ENCODE measurements at places on chromosomes 6 and 20.

GRCh38 chr20:56460459-56460858, 8.0 kb upstream of the RTF2 start:
- H3K4me3 ChIP-seq, result no peak overlapping the region
- no peaks in the 10 kb centered on the region for H3K27me3 ChIP-seq
- peaks cover 39% of the 10 kb centered on the region for H3K36me3 ChIP-seq
- H3K4me1 ChIP-seq, result peaks cover 12% of the 10 kb centered on the region
- DNase-seq, result peak; percentile 57

GRCh38 chr6:55047451-55048044, 126.8 kb upstream of the HCRTR2 start:
- no peaks in the 10 kb centered on the region for H3K4me1 ChIP-seq
- no peaks in the 10 kb centered on the region for H3K27me3 ChIP-seq
- H3K4me3 ChIP-seq, result no peak overlapping the region
- DNase-seq, result no peak
- H3K27ac ChIP-seq, result no peak overlapping the region

- H3K4me1 ChIP-seq, result no peaks in the 10 kb centered on the region
- peaks cover 34% of the 10 kb centered on the region for H3K27me3 ChIP-seq
- no peak overlapping the region for H3K4me3 ChIP-seq
- H3K27ac ChIP-seq, result no peak overlapping the region
Observed at GRCh38 chr20:57988828-57989227, 239.6 kb downstream of the ANKRD60 start.

DNA sequence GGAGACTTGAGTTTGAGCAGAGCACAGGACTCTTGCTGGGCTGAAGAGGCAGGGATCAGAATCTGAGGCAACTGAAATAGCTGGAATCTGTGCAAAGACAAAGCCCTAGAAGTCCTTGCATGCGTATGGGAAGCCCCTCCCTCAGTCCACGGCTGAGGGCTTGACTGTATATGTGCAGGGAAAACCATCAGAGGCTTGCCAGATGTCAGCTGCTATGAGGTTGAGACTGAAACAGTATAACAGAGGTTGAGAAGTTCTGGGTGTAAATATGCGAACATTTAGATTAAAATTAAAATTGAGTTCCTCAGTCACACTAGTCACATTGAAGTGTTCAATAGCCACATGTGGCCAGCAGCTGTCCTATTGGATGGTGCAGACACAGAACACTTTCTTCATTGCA, 108.8 kb upstream of the NEDD9 start:
- peaks cover 20% of the 10 kb centered on the region for H3K4me1 ChIP-seq
- H3K36me3 ChIP-seq, result peaks cover 44% of the 10 kb centered on the region
- H3K27ac ChIP-seq, result peak overlapping the region; percentile 42
- H3K4me3 ChIP-seq, result no peak overlapping the region

DNA sequence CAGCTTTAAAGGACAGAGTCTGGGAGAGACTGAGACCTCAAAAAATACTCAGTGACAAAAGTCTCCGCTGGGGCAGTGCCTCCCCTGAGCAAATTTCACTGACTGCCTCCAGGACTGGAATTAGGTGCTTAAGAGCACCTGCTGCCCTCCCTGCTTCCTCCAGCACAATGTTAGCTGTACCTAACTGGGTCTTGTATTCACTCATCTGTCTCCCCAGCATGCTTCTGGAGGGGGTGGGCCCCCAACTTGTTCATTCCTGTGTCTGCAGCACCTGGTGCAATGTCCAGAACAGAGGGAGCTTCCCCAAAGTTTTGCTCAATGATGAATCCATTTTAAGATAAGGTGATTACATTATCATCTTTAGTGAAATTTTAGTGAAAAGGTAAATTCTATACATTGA, 650.7 kb downstream of the KIF16B start:
- H3K27me3 ChIP-seq, result no peaks in the 10 kb centered on the region
- H3K36me3 ChIP-seq, result no peaks in the 10 kb centered on the region
- no peak overlapping the region for H3K27ac ChIP-seq
- no peak for DNase-seq
- peaks cover 3% of the 10 kb centered on the region for H3K4me1 ChIP-seq

- no peak overlapping the region for H3K4me3 ChIP-seq
- H3K27me3 ChIP-seq, result no peaks in the 10 kb centered on the region
- peak overlapping the region; percentile 31 for H3K27ac ChIP-seq
- no peaks in the 10 kb centered on the region for H3K36me3 ChIP-seq
- H3K4me1 ChIP-seq, result peaks cover 27% of the 10 kb centered on the region
Observed at GRCh38 chr20:41406896-41407444, 40.4 kb upstream of the EMILIN3 start.

DNA sequence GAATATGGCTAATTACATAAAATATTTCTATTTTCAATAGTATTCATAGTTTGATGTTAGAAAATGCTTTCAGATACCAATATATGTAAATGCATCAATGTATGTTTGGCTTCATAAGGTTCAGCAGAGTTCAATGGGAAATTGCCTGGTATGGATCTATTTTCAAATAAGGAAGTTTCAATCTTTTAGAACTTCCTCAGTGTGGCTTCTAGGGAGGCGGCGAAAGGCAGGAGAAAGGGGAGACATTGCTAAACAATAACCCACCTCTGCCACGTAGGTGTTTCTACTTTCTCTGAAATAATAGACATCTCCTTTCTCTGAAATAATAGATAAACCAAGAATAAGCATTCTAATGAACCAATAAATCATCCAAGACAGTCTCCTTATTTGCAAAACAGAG, 237.7 kb upstream of the RAB32 start:
- no peaks in the 10 kb centered on the region for H3K36me3 ChIP-seq
- no peak overlapping the region for H3K27ac ChIP-seq
- H3K4me1 ChIP-seq, result no peaks in the 10 kb centered on the region
- DNase-seq, result no peak
- no peak overlapping the region for H3K4me3 ChIP-seq

DNA sequence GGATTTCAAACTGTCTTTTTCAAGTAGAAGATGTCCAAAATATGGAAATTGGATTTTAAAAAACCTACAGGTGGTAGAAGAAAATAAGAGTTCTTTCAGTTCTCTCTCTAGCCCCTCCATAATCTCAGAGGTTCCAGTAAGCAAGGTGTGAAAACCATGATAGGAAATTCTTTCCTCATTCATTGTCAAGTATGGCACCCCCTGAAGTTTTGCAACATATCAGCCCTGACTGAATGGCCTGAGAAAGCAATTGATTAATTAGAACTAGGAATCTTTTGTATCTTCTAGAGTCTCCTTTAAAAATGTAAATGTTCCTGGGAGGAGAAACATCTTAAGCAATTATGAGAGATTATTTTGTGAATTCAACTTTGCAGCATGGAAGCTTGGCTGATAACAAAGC, 198.7 kb upstream of the STXBP5 start:
- H3K4me3 ChIP-seq, result no peak overlapping the region
- no peak overlapping the region for H3K27ac ChIP-seq
- H3K36me3 ChIP-seq, result peaks cover 4% of the 10 kb centered on the region
- H3K4me1 ChIP-seq, result no peaks in the 10 kb centered on the region

DNA sequence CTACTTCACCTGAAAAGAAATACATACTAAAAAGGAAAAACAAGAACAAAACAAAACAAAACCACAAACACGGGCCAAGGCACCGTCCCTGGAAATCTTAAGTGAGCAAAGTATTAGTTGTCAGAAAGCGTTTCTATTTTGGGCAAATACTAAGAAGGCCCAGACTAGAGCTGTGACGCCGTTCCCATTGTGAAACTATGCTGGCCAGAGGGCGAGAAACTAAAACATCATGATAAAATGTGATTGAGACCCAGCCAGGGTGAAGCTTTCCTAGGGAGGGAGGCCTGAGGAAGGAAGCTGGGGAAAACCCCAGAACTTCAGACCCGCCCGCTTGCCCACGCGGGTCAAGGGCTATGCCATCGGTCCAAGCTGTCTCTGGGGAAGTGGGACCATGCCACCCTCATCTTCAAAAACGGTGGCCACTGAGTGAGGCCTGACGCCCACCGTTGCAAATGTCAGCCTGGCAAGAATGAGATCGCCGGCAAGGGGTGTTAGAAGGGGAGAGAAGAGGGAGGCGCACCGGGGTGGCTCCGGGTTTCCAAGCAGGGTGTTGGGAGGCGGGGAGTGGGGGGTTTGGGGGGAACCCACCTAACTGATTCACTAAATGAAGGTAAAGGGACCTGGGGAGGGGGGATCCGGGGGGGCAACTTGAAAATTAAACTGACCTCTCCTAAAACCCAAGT, 1950.9 kb upstream of the DEFB115 start:
- peak; percentile 41 for DNase-seq
- H3K4me1 ChIP-seq, result peaks cover 40% of the 10 kb centered on the region
- peaks cover 30% of the 10 kb centered on the region for H3K36me3 ChIP-seq
- H3K4me3 ChIP-seq, result no peak overlapping the region
- peak overlapping the region; percentile 32 for H3K27ac ChIP-seq

GRCh38 chr6:114523508-114523907, 180.7 kb upstream of the HS3ST5 start:
- H3K4me1 ChIP-seq, result no peaks in the 10 kb centered on the region
- no peak overlapping the region for H3K27ac ChIP-seq
- no peaks in the 10 kb centered on the region for H3K27me3 ChIP-seq
- no peak overlapping the region for H3K4me3 ChIP-seq

DNA sequence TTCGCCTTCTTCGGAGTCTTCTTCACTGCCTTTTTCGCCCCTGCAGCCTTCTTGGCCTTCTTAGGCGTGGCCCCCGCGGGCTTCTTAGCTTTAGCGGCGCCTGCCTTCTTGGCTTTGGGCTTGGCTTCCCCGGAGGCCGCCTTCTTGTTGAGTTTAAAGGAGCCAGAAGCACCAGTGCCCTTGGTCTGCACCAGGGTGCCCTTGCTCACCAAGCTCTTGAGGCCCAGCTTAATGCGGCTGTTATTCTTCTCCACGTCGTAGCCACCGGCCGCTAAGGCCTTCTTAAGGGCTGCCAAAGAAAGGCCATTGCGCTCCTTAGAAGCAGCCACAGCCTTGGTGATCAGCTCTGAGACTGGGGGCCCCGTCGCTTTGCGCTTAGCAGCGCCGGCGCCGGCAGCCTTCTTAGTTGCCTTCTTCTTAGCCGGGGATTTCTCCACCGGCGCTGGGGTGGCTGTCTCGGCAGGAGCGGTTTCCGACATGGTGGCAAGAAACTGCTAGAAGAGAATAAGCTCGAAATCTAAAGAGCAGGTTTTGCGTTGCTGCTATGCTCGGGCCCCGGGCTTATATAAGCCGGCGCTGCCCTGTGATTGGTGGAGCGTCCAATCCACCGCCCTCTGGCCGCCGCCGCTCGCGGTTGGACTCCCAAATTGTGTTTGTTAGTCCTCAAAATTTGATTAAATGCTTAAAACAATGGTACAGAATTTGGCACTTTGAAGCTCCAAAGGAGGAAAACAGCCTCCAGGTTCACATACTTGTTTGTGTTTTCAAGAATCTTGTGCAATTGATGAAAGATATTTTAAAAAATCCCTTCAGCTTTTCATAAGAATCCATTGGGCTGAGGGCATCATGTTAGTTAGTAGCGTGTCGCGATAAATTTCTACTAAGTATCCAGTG, 44.9 kb downstream of the OR2B2 start:
- peak overlapping the region; percentile 99 for H3K4me3 ChIP-seq
- H3K27me3 ChIP-seq, result no peaks in the 10 kb centered on the region
- no peaks in the 10 kb centered on the region for H3K36me3 ChIP-seq
- H3K4me1 ChIP-seq, result peaks cover 51% of the 10 kb centered on the region
